NCI-H226 (cell line): ENCODE measurements at places on chromosomes 6 and 20.

GRCh38 chr6:20167601-20168000 lies 44.7 kb downstream of the MBOAT1 start:
- DNase-seq, result no peak

- no peak for DNase-seq
These were observed 51.2 kb upstream of the UBR2 start for GRCh38 chr6:42512579-42512978.

DNA sequence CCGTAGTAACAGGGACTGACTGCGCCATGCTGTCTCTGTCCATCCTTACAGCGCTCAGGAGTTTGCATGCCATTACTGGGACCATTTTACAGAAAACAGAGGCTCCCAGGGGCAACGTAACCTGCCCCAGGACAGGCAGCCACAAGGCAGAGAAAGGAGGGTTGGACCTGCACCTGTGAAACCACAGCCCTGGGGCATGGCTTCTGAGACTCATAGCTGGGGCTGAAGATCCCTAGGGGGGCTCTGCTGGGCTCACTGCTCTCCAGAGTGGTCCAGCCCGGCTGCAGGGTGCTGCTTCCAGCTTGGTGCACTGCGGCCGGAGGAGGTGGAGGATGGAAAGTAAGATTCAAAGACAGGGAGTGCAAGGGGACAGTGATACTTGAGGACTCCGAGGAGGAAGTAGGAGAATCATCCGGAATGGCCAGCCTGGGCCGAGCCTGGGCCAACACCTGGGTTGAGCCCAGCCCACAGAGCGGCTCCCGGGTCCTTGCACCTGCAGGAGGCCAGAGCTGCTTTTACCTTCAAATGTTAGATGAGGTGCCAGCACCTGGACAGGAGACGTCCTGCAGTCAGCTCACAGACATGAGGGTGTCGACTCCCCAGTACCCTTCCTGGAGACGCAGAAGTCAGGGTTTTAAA lies 183.2 kb downstream of the CDH4 start:
- DNase-seq, result no peak

- DNase-seq, result peak; percentile 12
These were observed 4.9 kb downstream of the FOXC1 start for GRCh38 chr6:1614448-1615150.

DNA sequence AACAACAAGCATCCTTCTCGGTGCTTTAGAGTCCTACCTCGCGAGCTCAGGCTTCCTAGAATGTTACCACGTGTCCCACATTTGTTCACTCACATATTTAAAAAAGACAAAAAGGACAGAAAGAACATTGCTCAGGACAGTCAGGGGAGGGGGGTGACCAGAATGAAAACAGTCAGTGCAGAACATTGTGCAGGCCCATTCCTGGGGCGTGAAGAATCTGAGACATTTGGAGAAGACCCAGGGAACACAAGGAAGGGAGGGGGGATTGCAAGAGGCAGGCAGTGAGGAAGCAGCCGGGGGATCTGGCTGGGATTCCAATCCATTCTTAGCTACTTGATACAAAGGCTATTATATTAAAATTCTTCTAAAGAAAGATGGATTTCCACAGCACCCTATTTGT lies 270.4 kb upstream of the CITED2 start:
- DNase-seq, result no peak

- peak; percentile 36 for DNase-seq
These were observed 1.2 kb upstream of the C6orf62 start for GRCh38 chr6:24720131-24720603.

DNA sequence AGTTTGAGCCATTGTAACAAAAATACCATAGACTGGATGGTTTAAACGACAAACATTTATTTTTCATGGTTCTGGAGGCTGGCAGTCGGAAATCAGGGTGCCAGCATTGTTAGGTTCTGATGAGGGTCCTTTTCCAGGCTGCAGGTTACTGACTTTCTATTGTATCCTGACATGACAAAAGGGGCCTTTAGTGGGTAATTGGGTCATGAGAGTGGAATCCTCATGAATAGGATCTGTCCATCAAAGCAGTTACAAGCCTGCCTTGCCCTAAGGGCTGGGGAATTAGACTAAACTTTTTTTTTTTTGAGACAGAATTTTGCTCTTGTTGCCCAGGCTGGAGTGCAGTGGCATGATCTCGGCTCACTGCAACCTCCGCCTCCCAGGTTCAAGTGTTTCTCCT lies 347.9 kb upstream of the TSHZ2 start:
- no peak for DNase-seq

- DNase-seq, result no peak
These were observed 686.1 kb downstream of the HACE1 start for GRCh38 chr6:104173668-104174067.

- no peak for DNase-seq
These were observed 23.9 kb downstream of the MAP7 start for GRCh38 chr6:136526196-136526930.

DNA sequence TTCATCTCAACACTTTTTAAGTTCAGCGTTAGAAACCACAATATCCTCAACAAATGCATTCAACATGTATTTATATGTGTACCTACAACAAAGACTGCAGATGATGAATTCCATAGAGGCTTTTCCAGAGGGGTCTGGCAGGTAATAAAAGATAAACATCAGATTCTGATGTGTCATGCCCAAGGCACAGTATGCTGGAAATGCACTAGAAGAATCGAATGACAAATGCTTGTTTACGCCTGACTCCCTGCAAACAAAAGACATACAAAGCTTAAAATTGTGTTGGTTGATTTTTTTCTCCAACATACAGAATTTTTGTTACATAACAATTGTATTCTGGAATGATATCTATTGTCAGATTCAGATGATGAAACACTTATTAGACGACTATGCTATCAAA lies at the start of gene LGSN:
Gene LGSN (minus strand): TSS at position 45 of the 400 bp plus-strand sequence. CDS start 40 bp downstream, at position 5.
- DNase-seq, result no peak

- DNase-seq, result no peak
These were observed 52.2 kb upstream of the HSF2 start for GRCh38 chr6:122347280-122347679.

DNA sequence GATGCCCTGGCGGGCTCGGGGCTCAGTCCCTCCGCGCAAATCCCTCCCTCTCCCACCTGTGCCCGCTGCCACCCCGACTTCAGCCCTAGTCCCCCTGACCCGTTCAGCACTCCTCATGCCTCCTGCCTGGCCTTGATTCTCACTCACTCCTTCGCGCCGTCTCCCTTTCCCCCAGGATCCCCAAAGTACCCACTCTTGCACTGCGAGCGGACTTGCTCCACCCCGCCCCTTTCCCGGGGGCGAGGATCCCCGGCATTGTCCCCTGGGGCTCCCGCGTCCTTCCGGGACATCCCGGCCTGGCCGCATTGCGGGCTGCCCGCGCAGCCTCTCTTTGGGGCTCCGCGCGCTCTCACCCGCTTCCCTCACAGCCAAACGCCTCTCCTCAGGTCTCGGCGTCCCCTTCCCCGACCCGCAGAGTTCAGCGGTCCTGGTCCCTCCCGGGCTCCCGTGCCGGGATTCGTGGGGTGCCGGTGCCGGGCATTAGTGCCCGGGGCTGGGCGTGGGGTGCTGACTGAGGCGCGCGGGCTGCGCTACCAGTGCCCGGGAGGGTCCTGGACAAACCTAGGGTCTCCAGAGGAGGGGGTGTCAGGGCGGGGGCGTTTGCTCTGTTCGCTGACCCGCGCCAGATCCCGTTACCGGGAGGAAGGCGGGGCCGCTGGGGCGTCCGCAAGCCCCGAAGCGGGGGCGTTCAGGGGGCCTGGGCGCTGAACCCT lies 45.5 kb upstream of the SUPT3H start:
- DNase-seq, result no peak

DNA sequence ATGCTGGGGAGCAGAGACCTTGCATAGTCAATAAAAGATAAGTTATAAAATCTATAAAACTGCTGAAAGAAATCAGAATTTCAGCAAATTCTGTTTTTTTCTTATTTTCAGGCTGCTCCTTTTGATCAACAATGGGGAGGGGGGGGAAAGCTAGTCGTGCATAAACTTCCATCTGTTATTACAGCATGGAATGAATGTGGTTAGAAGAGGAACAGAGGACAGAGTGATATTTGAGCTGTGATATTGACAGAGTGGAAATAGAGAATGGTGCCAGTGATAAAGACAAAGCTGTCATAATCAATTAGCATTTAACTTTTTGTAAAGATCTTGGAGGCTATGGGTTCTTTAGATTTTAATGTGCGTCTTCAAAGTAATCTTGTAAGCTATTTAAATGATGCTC lies 43.4 kb upstream of the QKI start:
- no peak for DNase-seq

DNA sequence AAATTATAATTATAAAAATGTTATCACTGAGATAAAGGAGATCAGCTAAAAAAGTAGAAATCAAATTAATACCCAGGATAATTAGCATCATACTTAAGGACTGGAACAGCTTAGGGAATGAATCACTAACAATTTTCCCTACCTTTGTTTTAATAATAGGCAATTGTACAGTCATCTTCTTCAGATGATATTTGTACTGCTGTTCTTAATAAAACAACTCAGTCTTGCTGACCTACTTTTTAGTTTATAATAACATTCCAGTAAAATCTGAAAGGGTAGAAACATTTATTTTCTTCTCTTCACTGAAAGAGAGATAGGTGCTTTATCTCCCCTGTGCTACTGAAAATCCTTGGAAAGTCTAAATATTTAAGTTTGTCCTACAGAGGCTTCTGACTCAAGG lies 271.2 kb upstream of the THEMIS start:
- DNase-seq, result no peak
